ENCODE measurements at places on chromosomes 1 and 21. TPM values are rescaled to one million over a fixed set of nuclear protein-coding genes. Genes with fewer than 3 reads are reported as not detected.

- no peak for DNase-seq
Observed at GRCh38 chr21:28793043-28793442, 199.6 kb downstream of the LTN1 start.

SLC9C2 gene
- total RNA-seq: not detected

C4BPA gene
- total RNA-seq: not detected

- DNase-seq: no peak
Observed at GRCh38 chr1:207313131-207313530, 8.3 kb upstream of the CD55 start.

GRCh38 chr1:7379441-7379971 lies 391.6 kb upstream of the VAMP3 start:
- no peak for DNase-seq

GRCh38 chr1:52482326-52483004 lies 70.4 kb downstream of the TUT4 start:
- no peak for DNase-seq

- DNase-seq: no peak
Observed at GRCh38 chr1:61585714-61586113, 139.2 kb downstream of the TM2D1 start.

OVAAL gene
- total RNA-seq: not detected

CD52 gene
- 6.1 TPM for total RNA-seq

CFH gene
- 115 TPM for total RNA-seq

LINGO4 gene
- 0.17 TPM for total RNA-seq

SPRR1A gene
- total RNA-seq: not detected
